ENCODE measurements at places on chromosomes 3 and 15.

- no peak for DNase-seq
These were observed 16.1 kb upstream of the RARRES1 start for GRCh38 chr3:158748237-158748828.

GRCh38 chr3:66000506-66000905, 38.2 kb downstream of the MAGI1 start:
- DNase-seq: no peak

- DNase-seq: no peak
These were observed 1639.5 kb downstream of the SI start for GRCh38 chr3:163438760-163439159.

- no peak for DNase-seq
These were observed 136.9 kb downstream of the HCN4 start for GRCh38 chr15:73231661-73232419.

DNA sequence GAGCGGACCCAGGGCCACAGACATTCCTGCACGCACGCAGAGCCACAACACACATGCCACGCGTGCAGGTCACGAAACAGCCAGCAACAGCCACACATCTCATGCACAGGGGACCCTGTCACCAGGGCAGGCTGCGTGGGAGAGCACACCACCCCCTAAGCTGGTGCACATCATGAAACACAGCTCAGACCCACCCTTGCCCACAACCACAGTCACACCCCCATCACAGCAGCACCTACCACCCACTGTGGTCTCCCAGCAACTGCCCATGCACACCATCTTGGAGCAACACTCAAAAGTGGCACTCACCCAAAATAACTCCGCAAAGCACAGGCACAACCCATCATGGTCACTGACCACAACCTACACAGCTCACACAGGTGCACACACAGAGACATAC, 75.7 kb downstream of the OCA2 start:
- DNase-seq: no peak

DNA sequence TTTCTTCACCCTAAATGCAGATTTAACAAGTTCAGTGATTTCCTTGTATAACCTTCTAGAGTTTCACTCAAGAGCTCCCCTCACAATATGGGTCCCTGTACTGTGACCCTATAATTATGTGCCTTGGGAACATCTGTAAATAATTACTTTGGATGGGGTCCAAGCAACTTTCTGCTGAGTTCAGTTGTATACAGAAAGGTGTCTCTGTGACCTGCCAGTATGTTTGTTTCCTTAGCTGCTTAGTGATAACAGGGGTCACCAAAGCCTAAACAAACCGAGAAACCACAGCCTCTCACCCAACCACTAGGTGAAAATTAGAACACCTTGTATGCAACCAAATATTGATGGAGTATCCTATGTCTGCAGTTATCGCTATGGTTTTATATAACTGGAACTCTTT, 29.8 kb upstream of the SLC25A36 start:
- no peak for DNase-seq

GRCh38 chr3:113242096-113242581, 30.8 kb downstream of the BOC start:
- no peak for DNase-seq

DNA sequence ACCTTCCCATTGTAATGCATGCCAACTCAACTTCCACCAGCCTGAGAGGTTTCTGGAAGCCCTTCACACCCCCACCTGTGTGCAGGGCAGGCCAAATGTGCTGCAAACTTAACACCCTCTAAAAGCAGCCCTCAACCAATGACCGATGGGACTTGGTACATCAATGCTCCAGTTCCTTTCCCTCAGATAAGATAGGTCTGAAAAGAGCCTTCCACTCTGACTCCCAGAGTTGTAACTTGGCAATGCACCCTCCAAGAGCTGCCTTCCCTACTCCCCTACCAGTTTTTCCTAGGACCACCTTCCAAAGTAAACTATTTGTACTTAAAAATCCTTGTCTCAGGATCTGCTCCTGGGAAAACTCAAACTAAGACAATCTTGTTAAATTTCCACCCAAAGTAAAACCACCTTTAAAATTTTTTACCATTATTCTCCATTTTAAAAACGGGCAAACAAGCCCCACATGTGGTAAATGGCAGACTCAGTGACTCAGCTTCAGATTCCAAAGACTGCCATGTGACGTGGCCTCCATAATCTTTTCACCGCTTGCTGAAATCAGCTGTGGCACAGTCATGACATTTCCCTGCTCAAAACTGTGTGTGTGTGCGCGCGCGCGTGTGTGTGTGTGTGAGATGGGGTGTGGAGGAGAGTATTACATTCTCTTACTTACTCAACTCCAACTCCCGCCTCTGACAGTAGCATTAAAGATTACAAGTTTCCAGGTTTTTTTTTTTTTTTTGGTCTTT, 17.2 kb downstream of the RASGRP1 start:
- DNase-seq: no peak

GRCh38 chr15:68791431-68792283, 29.0 kb downstream of the ANP32A start:
- no peak for DNase-seq

DNA sequence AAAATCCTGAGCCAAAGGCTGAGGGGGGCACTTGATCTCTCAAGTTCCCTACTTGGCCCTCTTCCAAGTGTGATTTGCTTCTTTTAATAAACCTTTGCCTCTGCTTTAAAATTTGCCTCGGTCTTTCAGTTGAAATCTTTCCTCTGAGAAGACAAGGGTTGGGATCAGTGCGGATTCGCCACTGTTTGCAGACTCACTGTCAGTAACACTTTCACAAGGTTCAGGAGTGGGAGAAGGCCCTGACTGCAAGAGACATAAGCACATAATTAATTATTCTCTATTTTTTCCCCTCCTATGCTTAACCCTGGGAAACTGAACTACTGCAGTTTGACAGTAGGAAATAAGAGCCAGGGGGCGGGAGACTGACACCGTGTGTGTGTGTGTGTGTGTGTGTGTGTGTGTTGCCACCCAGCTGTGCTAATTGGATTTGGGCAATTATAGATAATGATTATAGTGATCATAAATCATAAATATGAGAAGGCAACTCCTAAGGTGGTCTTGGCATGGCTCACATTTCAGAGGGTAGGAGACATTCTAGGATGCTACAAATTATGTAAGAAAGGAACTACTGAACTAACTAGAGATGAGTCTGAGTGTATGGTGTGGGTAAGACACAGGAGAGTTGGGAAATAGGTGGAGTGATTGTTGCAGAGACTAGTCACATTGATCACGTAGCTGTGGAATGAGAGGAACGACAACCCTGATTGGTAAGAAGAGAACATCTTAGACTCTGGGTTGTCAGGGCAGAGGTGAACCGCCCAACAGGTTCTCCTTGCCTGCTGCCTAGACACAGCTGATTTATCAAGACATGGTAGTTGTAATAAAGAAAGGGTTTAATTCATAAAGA, 5.5 kb upstream of the ZNF662 start:
- DNase-seq: no peak

DNA sequence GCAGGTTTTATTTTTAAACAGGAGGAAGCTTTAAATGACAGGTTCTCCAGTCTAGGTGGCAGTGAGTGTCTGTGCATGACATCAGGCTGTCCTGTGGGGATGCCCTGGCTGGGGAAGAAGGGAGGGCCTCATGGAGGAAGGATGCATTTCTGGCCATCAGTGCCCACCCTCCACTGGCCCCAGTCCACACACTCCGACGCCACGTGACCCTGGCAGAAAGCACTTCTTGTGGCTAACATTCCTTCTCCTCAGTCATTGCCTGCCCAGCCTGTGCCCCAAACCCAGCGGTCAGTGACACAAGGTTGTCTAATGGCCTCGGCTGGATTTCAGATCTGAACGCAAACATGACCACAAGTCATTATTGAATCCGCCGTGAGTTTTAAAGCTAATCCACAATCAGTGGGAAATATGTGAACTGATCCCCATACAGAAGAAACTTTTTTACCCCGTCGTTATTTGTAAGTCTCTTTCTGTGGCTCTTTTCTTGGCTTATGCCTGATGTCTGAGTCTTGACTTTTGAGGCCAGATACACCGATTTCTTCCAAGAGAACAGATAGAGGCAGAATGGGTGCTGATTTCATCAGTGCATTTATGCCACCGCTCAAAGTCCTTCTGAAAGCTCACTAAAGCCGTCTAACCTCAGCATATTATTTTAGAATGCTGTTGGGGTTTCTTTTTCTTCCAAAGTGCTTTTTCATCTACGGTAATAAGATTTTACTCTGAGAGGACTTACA, 17.3 kb upstream of the LRRK1 start:
- no peak for DNase-seq

- DNase-seq: no peak
These were observed 57.2 kb upstream of the TOPAZ1 start for GRCh38 chr3:44184319-44184953.

DNA sequence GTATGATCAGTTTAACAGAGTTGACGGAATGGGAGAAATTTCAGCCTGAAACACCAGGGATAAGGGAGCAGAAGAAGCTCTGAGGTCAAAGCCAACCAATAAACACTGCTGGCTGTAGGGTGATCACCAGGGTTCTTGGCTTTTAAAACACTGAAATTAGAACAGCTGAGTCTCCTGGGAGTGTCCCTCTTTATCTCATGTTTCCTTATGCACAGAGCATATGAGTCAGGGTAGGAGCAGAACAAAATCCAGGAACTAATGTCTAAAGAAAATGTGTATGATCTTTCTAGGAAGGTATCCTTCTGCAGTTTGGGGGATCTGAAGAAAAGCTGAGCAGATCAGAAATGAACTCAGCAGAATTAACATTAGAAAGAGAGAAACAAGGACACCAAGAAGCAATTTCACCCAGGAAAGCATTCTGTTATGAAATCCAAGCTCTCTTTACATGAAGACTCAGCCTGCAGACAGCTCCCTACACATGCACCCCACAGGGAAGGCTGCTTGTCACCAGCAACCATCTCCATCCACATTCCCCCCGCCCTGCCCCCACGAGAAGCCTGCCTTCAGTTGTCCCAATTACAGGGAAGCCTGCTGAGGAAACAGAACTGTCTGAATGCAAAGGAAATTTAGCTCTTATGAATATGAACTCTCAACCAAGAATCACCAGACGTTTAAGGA, 469.7 kb downstream of the PDCD6IP start:
- DNase-seq: no peak

Data from cardiac septum (tissue), 1 donor.